MV-4-11 (cell line): ENCODE measurements at places on chromosomes 7 and 10.

DNA sequence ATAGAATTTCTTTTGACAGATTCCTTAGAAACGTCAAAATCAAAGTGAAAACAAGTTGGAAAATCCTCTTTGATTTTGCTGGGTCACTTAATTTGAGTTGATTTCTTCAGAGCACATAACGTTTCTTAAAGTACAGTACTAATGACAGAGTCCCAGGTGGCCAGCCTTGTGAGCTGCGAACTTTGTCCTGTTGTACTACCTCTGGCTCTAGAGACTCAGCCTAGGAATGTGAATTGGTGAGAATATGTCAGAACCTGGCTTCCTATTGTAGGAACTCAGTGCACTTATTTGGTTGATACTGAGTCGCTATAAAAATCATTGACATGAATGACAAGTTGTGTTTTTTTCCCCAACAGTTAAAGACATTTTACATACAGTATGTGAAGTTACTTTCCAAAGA is 20.2 kb downstream of the SDK1 start:
- no peak for DNase-seq

GRCh38 chr7:94400643-94401427 is 6.1 kb downstream of the COL1A2 start:
- no peak for DNase-seq

- no peak for DNase-seq
These were observed 10.6 kb downstream of the PFKFB3 start for GRCh38 chr10:6213257-6213905.

DNA sequence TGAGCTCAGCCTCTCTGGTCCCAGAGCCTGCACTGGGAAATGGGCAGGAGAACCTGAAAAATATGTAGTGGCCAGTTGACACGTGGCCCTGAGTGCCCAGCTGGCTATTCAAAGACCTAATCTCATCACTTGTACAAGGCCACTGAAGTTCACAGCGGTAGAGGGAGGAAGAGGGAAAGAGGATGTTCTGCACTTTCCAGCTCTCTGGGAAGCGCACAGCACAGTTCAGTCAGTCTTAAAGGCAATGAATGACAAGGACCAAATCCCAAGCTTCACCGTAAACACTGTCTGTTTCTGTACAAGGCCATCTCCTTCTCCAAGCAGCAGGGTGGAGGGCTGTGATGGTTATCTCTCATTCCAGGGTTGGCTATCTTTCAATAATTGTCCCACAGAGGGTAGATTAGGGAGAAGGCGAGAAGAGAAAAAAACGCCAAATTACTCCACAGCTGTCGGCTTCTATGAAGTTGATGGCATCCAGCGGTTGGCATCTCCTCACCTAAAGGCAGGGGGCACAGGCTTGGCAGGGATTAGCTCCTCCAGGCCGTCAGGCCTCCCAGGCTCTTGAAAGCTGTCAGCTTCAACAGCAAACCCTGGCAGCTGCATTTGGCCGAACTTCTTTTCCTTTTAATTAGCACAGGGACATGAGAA is 10.6 kb downstream of the SFMBT2 start:
- DNase-seq, result no peak
